NCI-H774 (cell line): ENCODE measurements at places on chromosomes 11 and 22.

DNA sequence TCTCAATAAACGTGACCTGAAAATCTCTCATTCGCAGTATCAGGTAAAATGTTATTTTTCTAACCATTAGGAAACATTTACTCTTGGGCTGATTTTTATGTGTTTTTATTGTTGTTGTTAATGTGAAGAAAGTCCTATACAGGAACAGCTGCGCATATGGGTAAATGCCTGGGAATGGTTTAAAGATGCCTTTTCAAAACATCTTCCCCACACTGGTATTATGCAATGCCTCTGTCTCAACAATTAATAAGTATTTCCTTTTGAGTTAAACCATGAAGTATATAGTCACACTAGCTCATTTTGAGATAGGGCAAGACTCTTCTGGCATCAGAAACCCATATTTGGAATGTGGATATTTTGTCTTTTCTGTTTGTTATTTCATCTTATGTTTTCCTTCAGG, 13.7 kb upstream of the LIN7C start:
- no peak for DNase-seq

GRCh38 chr11:43934601-43935423, 7.6 kb upstream of the C11orf96 start:
- no peak for DNase-seq

GRCh38 chr11:10320736-10321465, 16.0 kb downstream of the ADM start:
- DNase-seq: no peak

DNA sequence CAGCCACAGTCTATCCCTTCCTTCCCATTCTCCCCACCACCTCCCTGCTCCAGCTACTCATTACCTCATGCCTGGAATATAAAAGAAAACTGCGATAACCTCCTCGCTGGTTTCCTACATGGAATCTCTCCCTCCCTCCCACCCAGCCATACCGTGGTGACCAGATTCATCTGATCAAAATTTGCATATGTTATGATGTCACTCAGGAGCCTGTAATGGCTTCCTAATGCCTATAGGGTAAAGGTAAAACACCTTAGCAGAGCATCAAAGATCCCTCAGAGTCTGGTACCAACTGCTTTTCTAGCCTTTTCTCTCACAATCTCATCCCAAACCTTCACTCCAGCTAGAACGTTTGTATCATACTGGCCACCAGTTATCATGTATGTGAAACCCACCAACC, 19.6 kb downstream of the RTN4RL2 start:
- DNase-seq: no peak

GRCh38 chr11:113338730-113339129, 24.3 kb downstream of the TTC12 start:
- no peak for DNase-seq

DNA sequence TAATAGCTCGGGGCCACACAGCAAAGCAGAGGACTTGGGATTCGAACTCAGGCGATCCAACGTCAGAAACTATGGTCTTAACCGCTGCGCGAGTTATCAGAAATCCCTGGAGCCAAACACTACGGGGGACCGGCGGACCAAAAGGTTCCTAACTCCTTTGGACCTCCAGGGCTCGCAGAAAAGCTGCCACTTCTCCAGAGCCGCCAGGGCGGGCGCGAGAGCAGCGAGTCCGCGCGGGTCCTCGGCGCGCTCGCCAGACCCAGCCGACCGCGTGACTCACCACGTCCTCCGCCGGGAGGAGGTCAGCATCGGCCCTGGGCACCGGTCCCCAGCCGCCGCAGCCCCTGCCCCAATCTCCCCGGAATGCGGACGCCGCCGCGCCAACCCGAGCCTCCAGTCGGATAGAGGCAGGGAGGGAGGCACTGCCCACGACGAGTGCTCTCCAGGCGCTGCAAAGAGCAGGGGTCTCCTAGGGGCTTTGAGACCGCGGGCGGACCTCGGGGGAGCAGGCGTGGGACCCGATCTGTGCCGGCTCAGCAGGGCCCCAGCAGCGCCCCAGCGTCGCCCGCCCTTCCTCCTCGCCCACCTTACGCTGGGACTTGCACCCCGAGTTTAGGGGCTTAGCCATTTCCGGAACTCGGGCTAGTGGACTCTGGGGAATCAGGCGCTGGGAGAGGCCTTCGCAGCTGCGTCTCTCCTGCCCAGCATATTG, 6.2 kb upstream of the ALX4 start:
- DNase-seq: peak; percentile 51

DNA sequence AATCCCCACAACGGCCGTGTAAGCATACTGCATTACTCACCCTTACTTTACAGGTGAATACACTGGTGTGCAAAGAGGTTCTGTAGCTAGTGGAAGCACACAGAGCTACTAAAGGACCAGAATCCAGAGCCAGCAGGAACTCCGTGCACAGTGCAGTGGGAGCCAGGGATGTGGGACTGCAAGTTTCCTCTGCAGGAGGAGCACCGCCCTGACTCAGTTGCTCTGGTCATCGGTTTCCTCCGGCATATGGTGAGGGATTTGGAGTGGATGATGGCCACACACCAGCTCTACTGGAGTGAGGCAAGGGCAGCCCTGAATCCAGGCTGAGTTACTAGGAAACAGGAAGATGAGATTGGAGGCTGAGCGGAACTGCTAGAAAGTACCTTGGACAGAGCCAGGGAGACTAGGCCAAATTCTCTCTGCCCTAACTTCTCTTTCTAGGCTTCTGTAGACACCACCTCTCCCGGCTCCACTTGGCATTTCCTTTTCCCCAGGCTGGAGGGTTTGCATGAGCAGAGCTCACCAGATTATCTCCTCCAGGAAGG, 18.2 kb upstream of the C22orf42 start:
- no peak for DNase-seq

- no peak for DNase-seq
These were observed 38.9 kb downstream of the LIMK2 start for GRCh38 chr22:31250740-31251600.

- DNase-seq: no peak
These were observed 1.6 kb downstream of the PRDM11 start for GRCh38 chr11:45147891-45148675.

DNA sequence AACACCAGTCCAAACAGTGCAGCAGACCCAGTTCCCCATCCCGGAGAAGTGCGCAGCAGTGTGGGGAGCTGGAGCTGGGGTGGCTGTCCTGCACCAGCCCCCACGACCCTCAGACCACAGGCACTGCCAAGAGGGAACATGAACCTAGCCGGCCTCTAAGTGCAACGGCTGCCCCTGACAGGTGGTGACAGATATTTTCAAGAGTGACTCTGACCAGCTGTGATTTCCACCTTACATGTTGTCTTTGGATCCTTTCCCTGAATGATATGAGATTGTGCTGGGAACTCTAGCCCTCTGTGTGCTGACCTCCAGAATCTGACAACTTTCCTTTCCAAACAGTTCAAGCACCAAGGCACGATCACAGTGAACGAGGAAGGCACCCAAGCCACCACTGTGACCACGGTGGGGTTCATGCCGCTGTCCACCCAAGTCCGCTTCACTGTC, 12.6 kb downstream of the SERPIND1 start:
- DNase-seq: no peak

GRCh38 chr22:49543876-49544275, 283.8 kb downstream of the BRD1 start:
- DNase-seq: no peak

DNA sequence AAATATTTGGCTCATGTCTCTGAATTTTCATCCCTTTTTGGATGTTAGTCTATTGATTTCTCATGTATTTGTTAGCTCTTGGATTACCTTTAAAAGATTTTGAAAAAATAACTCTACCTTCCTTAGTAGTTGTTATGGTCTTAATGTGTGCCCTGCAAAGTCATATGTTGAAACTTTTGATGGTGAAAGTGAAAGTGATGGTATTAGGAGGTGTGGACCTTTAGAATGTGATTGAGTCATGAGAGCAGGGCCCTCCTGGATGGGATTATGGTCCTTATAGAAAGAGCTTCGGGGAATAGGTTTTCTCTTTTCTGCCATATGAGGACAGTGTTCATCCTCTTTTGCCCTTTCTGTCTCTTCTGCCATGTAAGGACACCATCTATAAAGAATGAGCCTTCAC, 33.6 kb upstream of the MPPED2 start:
- no peak for DNase-seq

DNA sequence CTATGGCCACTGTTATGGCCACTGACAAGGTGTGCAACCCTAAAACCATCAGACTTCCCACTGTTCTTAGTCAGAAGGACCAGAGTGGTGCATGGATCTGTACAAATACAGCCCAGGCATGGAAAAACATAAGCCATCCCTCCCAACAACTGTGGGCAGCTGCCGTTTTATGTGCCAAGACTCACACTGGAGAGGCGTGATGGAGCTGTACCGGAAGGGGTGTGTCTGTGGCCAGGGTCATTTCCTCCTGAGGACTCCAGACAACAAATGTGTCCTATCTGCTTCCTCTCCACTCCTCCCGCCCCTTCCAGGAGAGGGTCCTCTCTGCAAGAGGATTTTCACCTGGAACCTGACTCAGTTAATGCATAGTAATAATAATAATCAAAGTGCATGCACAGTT, 29.5 kb downstream of the KCNJ1 start:
- no peak for DNase-seq

DNA sequence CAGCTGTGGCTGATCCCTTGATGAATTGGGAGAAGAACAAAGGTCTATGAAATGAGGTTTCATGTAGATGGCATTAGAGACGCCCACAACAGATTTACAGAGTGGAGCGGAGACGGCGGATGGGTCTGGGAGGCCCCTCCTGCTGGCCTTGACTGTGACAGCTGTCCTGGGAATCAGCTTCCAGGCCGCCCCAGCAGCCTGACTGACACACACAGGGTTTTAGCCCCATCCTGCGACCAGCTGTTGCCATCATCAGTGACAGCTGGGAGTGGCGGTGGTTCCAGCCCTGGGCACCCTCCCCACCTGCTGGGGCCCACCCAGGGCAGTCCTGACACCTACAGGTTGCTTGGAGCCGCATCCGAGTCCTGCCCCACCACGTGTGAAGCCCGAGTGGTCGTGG, 64.0 kb upstream of the PPP6R3 start:
- no peak for DNase-seq

DNA sequence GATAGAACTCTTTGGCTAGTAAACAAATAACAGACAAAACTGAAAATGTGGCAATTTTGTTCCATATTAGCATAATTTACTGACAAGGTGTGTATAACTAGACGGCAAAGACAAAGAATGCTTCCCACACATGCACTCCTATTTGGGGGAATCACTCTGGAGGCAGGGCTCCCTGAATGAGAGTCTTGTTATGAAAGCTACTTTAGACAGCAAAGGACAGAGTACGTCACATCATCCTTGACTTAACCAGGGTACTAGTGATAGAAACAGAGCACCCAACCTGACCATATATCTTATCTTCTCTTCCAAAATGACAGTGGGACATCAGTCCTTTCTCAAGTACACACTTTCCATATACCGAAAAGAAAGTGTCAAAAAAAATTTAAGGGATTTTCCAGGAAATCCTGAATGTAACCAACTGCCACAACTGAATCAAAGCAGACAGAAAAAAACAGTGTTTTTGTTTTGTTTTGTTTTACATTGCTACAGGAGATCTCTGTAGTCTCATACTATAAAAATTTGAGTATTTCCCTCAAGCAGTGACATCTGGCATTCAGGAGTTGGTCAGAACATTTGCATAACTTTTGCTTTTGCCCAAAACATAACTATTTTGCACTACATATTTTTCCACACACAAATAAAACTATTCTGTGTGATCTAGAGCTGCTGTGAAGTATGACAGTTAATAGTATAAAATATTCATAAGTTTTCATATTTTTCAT, 98.9 kb downstream of the ARHGAP20 start:
- DNase-seq: no peak

DNA sequence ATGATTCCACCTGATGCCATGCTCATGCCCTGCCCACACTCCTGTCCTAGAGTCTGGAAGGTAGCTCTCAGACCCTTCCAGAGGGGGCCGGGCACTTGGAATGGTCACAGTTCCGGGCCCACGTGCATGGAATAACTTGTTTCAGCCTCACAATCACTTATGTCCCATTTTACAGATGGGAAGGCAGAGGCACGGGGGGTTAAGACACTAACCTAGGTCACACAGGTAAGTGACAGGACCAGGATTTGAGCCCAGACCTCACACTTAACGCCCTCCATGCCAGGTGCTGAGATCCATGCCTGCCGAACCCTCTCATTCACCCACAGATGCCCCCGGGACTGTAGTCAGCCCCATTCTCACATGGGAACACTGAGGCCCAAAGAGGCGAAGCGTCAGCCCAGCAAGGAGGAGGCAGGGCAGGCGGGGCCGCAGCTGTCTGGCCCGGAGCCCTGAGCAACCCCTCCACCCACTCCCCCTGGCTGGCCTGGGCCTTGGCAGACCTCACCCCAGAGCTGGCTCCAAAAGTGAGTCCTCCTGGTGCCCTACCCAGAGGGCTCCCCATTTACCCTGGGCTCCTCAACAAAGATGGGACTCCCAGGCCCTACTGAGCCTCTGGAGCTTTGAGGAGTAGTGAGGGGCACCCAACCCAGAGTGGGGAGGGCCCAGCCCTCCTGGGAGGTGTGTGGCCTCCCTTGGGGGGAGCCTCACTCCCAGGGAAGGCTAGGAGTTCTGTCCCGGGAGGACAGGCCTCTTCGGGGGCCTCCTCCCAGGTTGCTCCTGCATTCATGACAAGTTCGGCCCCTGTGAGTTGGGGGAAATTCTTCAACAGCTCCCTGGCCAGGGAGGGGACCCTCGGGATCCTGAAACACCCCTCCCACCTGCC, 2.4 kb upstream of the ALDH3B1 start:
- no peak for DNase-seq

DNA sequence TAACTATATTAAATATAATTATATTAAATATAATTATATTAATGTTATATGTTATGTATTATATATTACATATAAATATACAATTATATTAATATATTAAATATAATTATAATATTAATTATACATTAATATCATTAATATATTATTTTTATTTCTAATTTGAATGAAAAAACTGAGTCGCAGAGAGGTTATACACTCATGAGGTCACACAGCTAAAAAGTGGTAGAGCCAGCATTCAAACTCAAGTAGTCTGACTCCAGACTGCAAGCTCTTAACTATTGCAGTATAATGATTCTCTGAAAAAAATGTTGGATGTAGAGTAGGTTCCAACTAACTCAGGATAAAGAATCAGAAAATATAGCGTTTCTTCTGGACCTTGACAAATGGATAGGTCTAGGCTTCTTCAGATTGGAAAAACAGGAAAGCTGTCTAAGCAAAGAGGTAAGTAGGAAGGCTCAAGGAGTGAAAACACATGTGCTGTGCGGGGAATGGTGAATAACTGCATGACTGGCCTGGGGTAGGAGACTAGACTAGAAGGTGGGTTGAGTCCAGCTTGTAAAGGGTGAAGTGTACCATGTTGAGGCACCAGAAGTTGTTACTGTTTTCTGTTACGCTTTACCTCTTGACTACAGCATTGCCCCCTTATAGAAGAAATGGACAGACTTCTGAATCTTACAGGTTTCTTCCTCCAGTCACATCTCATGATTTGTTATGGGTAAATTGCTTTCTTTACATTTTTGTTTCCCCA, 80.3 kb downstream of the TRIM44 start:
- no peak for DNase-seq

- no peak for DNase-seq
These were observed 27.4 kb upstream of the CXCR5 start for GRCh38 chr11:118856314-118856713.

GRCh38 chr11:38131535-38131934, 1533.5 kb upstream of the RAG2 start:
- no peak for DNase-seq

- DNase-seq: peak; percentile 15
These were observed 14.9 kb upstream of the CCDC73 start for GRCh38 chr11:32809313-32809712.
